Activated naive CD4-positive, alpha-beta T cell treated with Interleukin-2 at 50 U/mL for 16 hours (primary cell): ENCODE measurements at places on chromosomes 5 and 9.

- DNase-seq: no peak
Measured at GRCh38 chr9:114227288-114228015, 72.1 kb downstream of the COL27A1 start.

DNA sequence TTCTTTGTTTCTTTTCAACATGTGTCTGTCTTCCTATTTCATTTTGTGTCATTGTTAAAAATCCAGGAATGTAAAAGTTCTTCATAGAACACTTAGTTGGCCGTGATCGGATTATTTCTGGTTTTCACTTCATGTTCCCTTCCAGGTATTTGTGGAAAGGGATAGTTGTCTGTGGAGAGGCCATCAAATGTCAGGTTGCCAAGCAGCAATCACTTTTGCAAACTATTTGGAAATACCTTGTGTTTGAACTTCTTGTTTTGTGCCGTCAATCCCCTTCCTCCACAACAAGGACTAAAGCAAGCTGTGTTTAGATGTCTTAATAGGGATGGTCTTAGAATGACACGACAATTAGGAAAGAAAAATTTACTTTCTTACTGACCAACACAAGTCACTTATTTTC is 116.9 kb upstream of the MPDZ start:
- DNase-seq: no peak

DNA sequence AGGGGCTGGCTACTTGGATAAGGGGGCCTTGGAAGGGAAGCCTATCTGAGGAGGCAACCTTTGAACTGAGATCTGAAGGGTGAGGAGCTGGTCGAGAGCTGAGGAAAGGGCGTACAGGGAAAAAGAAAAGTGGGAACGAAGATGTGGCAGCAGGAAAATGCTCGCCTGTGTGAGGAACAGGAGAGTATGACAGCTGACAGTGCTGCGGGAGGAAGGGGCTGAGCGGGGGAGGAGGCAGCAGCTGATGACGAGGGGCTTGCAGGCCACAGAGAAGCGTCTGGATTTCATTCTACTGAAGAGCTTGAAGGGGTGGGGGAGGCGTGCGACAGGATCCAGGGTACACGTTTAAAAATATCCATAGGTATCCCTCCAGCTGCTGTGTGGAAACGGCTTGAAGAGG is 28.9 kb downstream of the SH3PXD2B start:
- DNase-seq: no peak

- DNase-seq: no peak
Measured at GRCh38 chr5:177295924-177296323, 7.6 kb downstream of the RAB24 start.

- DNase-seq: no peak
Measured at GRCh38 chr9:114991861-114992260, 61.5 kb upstream of the TNFSF8 start.

DNA sequence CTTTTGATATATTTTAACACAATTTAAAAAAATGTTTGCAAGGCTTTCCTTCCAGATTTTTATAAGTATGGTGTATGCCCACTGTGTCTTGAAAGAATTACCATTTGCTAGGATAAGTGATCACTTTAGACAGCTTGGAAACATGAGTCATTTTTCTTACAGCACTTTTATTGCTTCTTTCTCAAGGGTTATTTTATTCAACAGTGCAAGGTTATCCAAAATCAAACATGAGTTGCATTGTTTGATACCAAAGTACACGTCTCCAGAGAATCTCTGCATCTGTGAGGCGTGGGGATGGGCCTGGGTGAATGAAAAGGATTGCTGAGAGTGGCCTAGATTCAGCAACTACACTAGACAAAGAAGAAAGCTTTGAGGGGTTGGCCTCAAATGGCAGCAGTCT is 329.6 kb downstream of the ADAMTS6 start:
- DNase-seq: no peak

DNA sequence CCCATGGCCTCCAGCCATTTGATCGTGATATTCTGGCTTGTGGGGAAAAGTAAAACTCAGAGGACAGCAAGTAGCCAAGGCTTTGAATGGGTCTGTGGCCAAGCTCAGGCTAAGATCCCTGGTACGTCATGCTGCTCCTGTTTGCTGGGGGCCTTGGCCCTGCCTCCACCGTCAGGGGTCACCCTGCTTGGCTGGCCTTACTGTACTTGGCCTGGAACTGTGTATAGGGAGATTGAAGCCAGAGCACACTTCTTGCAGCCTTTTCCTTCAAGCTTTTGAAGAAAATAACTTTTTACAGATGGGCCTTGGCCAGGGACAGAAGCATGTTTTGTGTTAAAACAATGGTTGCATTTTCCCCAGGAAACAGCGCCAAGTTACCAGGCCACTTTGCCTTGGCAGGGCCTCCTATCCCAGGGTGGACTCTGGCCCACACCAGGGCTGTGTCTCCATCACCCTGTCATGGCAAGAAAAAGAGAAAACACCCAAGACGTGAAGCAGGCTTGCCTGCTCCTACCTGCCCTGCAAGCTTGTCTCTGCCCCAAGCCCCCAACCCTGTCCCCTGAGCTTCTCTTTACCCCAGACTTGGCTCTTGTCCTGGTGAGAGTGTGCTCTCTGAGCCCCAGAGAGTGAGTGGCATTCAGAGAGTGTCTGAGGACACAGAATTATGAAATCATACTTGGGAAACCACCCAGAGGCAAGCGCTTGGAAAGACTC is 286.9 kb downstream of the GADD45G start:
- no peak for DNase-seq

- no peak for DNase-seq
Measured at GRCh38 chr5:21765406-21765805, 1087.7 kb downstream of the CDH12 start.

- DNase-seq: no peak
Measured at GRCh38 chr9:86257391-86257790, 2.1 kb downstream of the C9orf153 start.

DNA sequence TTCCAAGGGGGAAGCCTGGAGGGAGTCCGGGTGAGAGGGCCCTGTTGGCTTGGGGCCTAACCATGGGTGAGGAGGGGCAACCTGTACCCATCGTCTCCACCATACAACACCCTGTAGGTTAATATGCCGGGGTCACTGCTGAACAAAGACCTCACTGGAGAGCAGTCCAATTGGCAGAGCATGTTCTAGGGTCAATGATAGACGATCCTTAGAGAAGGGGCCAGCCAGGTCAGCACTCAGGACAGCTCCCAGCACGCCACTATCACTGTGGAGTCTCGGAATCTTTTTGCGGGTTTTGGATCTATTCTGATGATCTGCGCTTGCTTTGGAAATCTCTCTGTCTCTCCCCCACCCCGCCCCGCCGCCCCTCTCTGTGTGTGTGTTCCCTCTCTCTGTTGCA is 218.4 kb upstream of the MVB12B start:
- no peak for DNase-seq
